Urothelium cell line (cell line): ENCODE measurements at places on chromosomes 16 and 17.

DNA sequence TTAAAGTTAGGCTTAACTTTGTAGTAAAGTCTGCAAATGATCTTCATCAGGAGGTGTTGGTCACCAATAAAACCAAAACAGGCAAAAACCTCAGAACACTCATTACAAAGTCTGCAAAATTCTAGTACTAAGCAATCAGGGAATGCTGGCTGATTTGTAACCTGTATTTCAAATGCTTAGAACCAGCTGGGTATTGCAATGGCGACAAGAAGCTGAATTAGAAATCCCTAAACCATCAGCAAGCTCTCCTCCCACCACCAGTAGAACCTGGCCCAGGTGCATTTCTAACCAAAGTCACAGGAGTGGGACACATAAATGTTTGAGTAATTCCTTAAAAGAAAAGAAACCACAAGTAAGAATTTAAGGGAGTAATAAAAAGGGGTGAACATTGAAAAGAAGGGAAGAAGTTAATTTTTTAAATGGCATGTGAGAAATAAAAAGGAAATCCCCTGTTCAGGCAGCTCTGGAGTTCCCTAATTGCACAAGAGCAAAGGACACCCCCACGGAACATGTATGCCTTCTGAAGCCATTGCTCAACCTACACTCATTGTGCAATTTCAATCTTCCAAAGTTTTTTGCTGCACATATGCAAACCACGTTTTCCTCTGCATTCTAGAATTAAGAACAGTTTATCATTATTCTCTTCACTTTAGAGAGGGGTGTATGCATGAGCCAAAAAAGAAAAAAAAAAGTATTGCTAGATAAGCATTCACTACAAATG lies 102.9 kb downstream of the HIC1 start:
- no peak for DNase-seq

- no peak for DNase-seq
These were observed 11.2 kb downstream of the CHD9NB start for GRCh38 chr16:53041320-53042051.

DNA sequence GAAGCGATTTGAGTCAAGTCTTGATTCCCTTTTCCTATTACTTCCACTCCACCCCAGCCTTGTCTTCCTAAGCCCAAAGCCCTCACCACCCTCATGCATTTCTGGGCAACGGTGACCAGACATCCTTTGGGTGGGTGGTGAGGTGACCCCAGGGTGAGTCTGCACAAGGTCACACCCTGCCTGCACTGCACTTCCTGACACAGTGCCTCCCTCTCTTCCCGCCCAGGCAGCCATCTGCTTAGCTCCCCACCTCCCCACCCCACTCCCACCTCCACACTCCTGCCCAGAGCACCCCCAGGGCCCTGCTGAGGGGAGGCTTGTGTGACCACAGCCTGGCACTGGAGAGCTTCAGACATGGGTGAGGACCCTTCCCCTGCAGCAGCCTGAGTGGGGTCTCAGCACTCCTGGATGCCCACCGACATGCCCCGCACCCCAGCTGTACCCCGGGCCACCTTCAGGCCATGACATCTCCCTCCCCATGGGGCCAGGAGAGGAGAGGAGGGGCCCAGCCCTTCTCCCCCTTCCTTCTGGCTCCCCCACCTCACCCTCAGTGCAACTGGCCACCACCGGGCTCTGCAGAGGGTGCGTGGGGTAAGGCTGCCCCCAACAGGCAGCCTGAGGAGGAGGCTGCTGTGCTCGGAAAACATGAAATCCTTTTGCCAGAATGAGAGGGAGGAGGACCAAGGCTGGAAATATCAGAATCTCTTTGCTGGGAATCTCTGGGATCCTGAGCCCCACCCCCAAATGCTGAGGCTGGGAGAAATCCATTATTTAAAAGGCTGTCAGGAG lies 68.6 kb downstream of the CCT6B start:
- DNase-seq, result no peak

- DNase-seq, result no peak
These were observed 67.4 kb downstream of the KANSL1 start for GRCh38 chr17:46125831-46126230.
